ENCODE measurements at places on chromosomes 5 and 9.

GRCh38 chr5:149803641-149804468 lies 73.7 kb downstream of the PPARGC1B start:
- no peak for DNase-seq

DNA sequence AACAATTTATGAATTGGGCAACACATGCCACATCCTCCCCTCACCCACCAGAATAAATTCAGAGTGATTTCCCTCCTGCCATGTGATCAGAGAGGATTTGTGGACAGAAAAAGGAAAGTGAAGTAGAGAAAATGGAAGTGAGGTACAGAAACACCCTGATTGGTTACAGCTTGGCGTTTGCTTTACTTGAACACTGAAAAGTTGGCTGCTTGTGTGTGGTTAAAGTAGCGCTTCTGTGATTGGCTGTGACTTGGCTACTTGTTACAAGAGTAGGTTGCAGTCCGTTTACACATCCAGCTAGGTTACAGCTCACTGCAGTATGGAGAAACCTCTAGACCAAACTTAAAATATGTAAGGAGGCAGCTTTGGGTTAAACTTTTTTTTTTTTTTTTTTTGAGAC lies 205.2 kb upstream of the ZNF608 start:
- DNase-seq: no peak

DNA sequence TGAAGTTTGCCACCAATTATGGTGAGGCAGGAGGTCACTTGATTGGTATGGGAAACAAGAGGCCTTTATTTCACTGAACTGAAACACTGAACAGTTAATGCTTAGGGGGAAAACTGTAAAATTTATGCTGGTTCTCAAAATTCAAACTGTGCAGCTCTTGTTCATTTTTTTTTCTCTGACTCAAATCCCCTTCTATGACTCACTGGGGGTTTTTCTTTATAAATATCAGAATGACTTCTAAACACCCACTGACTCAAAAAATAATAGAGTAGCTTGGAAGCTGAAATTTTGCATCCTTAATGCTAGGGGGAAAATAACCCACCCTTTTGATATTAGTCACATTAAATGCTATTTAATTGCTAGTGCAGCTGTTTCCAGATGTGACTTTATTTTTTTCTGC lies 24.1 kb upstream of the OTP start:
- DNase-seq: no peak

GRCh38 chr9:19641046-19641445 lies 147.8 kb downstream of the SLC24A2 start:
- DNase-seq: no peak

GRCh38 chr5:110007101-110007500 lies 317.4 kb downstream of the MAN2A1 start:
- DNase-seq: no peak
